Activated CD8-positive, alpha-beta memory T cell treated with anti-CD3 and anti-CD28 coated beads for 4 hours (primary cell): ENCODE measurements at places on chromosomes 3 and 15.
A peak's percentile ranks its signal among the peaks of the same experiment; 100 is the strongest.

DNA sequence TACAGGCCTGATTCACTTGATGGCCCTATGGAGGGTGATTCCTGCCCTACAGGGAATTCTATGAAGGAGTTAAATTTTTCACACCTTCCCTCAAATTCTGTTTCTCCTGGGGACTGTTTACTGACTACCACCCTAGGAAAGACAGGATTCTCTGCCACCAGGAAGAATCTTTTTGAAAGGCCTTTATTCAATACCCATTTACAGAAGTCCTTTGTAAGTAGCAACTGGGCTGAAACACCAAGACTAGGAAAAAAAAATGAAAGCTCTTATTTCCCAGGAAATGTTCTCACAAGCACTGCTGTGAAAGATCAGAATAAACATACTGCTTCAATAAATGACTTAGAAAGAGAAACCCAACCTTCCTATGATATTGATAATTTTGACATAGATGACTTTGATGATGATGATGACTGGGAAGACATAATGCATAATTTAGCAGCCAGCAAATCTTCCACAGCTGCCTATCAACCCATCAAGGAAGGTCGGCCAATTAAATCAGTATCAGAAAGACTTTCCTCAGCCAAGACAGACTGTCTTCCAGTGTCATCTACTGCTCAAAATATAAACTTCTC lies 43.6 kb downstream of the BLM start:
- DNase-seq: no peak

DNA sequence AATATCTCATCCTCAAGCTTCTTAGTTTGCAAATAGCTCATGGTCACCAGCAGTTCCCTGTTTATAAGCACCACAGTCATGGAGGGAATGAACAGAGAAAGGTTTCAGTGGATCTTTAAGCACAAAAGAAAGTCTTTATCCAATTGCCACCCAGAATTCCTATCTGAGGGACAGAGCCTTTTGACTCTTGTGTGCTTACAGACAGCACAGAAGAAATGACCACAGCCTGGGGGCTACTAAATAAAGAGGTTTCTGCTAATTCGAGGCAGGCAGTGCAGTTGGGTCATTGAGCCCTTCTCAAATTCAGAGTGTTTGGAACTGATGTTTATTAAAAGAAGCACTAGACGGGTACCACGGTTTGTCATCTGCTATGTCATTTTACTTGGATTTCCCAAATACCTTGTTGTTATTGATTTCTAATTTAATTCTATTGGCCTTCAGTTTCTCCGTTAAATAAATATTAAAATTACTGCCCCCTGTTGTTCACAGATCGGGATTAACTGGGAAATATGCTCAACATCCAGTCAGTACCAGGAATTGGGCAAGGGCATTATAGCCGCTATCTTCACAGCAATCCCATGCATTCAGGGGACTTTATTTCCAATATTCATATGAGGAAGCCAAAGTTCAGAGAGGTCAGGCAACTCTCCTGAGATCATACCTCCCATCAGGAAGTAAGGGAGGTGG lies 3.6 kb downstream of the PRICKLE2 start:
- no peak for DNase-seq

DNA sequence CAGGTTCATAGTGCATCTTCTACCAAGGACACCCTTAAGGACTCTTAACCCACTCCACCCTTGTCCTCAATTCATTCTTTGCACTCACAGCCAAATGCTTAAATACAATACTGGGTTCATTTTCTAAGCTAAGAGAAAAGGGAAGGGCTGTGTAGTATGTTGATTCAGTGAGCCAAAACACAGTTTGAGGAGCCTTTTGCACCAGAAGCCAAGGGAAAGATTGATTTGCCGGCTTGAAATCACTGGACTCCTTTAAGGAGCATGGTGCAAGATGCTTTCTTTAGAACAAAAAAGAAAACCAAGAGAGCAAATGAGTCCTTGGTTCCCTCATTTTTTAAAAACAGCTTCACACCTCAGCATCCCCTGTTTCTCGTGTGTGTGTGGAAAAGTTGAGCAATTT lies 47.8 kb downstream of the BOC start:
- DNase-seq: no peak

DNA sequence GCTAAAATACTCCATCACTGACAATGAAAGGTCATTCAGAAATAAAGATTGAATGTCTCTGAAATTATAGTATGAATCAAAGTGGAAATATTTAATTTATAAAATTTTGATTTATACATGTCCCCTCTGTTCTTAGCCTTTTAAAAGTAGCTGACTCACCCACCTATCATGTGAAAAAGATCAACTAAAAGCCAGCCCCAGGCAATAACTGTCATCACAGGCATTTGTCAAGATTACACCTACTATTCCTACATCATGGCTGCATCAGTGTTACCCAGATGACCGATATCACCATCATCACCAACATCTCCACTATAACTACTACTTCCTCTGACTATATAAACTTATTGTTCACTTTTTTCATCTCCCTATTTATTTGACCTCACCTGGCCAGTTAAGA lies 14.3 kb upstream of the PIK3R4 start:
- DNase-seq: no peak

GRCh38 chr15:92521624-92522008 lies 127.9 kb downstream of the ST8SIA2 start:
- no peak for DNase-seq

- no peak for DNase-seq
Observed at GRCh38 chr15:46471096-46471495, 836.3 kb downstream of the SQOR start.

DNA sequence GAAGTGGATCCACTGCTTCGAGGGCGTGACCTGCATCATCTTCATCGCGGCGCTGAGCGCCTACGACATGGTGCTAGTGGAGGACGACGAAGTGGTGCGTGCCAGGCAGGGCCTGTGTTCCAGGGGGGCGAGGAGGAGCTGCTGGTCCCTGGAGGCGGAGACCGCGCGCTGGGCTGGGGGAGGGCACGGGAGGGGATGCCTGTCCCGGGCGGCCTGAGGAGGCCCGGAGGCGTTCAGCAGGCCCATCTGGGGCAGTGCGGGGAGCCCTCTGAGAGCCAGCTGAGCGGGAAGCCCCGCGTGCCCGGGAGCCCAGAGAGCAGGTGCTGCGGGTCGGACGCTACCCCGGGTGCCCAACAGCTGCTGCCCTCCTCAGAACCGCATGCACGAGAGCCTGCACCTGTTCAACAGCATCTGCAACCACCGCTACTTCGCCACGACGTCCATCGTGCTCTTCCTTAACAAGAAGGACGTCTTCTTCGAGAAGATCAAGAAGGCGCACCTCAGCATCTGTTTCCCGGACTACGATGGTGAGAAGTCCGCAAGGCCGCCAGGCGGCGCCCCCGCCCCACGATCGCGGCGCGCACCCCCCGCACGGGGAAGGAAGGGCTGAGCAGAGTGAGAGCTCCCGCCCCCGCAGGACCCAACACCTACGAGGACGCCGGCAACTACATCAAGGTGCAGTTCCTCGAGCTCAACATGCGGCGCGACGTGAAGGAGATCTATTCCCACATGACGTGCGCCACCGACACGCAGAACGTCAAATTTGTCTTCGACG lies 2.9 kb downstream of the GNAT1 start:
- peak; percentile 77 for DNase-seq

DNA sequence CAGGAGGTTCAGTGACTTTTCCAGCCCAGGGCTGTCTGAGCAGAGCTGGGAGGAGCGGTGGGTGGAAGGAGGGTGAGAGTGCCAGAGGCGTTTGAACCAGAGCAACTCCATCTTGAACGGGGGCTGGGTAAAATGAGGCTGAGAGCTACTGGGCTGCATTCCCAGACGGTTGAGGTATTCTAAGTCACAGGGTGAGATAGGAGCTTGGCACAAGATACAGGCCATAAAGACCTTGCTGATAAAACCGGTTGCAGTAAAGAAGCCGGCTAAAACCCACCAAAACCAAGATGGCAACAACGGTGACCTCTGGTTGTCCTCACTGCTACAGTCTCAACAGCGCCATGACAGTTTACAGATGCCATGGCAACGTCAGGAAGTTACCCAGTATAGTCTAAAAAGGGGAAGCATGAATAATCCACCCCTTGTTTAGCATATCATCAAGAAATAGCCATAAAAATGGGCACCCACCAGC lies 60.2 kb downstream of the ABTB1 start:
- no peak for DNase-seq

GRCh38 chr15:35173444-35174118 lies 88.5 kb upstream of the NANOGP8 start:
- no peak for DNase-seq

DNA sequence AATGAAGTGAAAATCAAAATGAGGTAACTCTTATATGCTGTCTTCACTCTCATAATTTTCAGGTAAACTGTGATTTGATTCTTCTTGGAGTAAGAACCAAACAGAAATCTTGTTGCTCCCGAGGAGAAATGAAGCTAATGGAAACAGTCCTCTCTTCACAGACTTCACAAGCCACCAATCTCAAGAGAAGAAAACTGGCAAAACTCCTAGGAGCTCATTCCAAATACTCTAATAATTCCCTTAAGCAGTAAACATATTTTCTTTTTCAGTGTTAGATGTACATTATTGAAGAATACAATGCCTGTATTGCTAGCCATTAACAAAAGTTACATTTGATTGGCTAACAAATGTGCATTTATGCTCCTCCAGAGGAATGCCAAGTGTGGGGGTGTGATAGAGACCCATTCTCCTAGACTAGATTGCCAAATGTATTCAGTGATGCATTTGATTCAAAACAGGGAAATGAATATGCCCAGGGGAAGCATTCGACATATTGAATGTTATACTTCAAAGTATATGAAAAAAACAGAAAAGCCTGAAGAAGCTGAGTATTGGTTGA lies 11.8 kb upstream of the RIOX2 start:
- no peak for DNase-seq

- no peak for DNase-seq
Observed at GRCh38 chr3:145522179-145522578, 638.8 kb downstream of the PLOD2 start.

- no peak for DNase-seq
Observed at GRCh38 chr3:143410259-143410658, 290.7 kb downstream of the CHST2 start.

GRCh38 chr3:107193116-107193515 lies 184.1 kb upstream of the CCDC54 start:
- DNase-seq: no peak

DNA sequence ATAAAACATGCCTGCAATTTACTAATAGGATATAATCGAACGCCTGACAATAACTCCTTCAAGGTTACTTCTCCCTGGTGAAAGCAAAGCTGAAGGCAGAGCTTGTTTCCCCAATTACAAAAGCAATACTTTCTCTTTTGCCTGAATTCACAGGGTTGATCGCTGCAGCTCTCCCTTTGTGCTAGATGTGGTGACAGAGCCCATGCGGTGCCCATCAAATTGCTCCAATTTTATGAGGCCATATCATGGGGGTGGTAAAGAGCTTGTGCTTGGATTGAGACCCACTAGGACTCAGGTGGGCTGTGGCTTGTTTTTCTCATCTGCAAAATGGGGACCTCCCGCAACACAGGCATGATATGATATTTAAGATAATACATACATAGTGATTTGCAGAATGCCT lies 143.4 kb downstream of the GREM1 start:
- no peak for DNase-seq

DNA sequence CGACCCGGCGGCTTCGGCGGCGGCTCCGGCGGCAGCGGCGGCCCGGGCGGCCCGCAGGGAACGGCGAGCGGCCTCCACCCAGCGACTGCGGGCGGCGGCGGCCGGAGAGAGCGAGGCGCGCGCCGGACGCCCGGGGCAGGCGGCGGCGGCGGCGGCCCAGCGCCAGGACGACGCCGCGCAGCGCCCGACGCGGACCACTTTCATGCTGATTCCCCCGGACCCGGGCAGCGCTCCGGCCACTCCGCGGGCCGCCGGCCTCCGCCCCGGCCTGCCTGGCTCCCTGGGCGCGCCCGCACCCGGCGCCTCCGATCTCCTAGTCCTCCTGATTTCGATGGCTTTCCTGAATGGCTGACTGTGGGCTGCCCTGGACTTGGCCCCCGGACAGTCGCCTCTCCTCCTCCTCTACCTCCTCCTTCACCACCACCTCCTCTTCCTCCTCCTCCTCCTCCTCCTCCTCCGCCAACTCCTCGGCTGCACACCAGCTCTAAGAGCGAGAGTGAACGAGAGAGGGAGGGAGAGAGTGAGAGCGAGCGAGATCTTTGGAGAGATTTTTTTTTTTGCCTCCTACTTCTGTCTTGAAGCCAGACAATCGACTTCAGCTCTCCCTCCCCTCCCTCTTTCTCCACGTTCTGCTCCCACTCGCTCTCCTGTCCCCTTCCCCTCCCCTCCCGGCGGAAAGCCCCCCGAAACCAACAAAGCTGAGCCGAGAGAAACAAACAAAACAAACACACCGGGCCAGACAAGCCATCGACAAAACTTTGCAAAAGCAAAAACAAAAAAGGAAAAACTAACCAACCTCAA lies 844 bp downstream of the NR2F2 start:
- DNase-seq: no peak

GRCh38 chr15:101489237-101489598 lies 289 bp downstream of the PCSK6 start:
- no peak for DNase-seq

- DNase-seq: no peak
Observed at GRCh38 chr3:47405820-47406761, 25.3 kb downstream of the PTPN23 start.
